ENCODE measurements at places on chromosomes 5 and 9.

DNA sequence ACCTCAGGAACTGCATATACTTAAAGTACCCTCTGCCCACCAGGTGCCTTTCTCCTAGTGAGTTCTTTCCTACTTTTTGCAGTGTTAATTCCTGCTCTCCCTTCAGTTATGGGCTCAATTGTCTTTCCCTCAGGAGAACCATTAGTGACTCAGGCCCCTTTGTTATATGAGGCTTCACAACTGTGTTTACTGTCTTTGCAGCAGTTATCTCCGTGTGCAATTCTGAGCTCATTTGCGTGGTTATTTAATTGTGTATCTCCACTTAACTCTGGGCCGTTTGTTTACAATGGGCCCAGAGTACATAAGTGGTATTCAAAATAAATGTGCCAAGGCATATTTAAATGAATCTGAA lies 9.6 kb downstream of the FBXO38 start:
- no peak for DNase-seq

DNA sequence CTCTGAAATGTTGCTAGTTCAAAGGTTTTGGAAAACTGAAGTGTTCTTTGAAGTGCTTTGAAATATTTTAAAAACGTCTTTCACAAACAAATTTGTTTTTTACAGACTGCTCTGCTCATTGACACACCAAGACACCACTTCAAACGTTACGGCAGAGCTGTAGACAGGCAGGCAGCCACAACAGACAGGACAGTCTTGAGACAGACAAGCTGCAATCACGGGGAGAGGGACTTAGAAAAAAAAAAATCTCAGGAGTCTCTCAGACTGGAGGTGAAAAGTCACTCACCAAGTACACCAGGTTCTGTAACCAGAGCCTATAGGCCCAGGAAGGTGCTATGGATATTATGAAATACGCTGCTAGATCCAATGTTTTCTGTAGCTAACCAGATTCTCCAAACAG lies 135.4 kb downstream of the ISL1 start:
- no peak for DNase-seq

- no peak for DNase-seq
Measured at GRCh38 chr5:174235221-174236011, 189.9 kb downstream of the NSG2 start.

DNA sequence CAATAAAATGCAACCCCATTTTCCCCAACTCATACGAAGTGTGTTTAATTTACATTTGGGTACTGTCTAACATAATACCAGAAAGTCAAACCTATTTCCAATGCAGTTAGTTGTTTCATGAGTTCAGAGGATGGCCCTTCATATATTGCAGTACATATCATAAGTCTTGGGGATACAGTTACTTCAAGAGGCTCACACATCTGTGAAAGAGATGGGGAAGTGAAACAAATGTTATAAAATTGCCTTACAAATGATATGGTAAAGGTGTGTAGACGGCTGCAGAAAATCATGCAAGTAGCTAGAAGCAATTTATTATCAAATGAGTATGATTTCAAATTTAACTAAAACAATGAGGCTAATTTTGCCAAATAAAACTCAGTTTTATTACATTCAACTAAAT lies 219.0 kb upstream of the CDH12 start:
- no peak for DNase-seq

DNA sequence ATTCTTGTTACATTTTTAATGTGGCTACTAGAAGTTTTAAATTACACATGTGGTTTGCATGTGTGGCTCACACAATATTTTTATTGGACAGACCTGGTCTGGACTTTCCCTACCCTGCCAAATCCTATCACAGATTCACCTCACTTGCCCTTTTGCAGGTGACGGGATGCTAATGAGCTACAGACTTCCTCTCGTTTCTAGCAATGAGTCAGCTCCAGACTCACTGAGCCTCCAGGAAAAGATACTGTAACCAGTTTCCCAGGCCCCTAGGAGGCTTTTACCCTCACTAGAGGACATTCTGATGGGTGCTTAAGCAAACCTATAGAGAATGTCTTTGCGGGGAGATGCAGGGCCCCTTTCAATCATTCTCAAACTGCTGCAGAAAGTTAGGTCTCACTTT lies 135.4 kb downstream of the WDR41 start:
- DNase-seq: no peak

DNA sequence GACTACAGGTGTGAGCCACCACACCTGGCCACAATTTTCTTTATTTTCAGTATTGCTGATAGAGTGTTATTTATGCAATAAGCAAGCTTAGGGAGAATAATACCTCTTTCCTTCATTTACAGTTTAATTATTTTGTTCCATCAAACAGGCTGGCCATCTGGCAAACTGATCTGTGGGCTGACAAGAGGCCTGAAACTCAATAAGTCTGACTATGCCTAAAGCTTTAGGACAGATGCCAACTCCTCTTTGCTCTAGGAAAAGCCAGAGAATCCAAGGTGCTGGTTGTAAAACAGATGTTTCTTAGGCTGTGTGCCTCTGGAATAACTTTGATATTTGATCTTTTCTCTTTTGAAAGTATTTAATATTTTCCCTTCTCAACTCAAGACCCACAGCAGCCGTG lies 98.4 kb downstream of the TARS1 start:
- no peak for DNase-seq
